ENCODE measurements at places on chromosomes 1 and 21.

- DNase-seq: no peak
Measured at GRCh38 chr1:178908358-178908757, 37.5 kb upstream of the ANGPTL1 start.

DNA sequence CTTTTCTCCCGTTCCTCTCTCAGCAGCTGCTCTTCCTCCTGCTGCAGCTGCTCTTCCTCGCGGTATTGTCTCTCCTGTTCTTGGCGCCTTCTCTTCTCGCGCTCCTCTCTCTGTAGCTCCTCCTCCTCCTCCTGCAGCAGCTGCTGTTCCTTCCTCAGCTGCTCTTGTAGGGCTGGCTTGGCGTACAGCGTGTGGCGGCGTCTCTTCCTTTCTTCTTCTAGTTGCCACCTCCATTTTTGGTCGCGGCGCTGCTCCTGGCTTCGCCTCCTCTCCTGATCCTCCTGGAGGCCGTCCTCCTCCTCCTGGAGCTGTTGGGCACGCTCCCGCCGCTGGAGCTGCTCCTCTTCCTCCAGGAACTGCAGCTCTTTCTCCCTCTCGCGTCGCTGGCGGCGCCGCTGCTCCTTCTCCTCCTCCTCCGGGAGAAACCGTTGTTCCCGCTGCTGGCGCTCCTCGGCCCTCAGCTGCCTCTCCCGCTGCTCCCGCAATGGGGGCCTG is 4.8 kb downstream of the TCHH start:
- DNase-seq: peak; percentile 19

GRCh38 chr1:201264072-201264471 is 19.2 kb upstream of the PKP1 start:
- no peak for DNase-seq

DNA sequence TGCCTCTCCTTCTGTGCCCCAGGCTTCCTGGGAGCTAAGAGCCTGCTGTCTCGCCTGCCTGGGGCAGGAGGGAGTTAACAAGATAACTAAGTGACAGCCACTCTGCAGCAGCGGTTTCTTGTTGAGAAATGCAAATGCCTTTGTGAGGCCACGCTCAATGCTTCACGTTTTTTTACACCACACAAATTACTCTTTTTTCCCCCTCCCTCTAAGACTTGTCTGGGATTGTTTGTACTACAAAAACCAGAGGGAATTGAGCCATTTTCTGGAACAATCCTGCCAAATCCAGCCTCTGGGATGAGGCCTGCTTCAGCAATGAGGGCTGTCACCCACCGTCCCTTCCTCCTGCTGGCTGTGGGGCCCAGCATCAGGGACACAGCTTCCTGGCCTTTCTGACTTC is 119.6 kb downstream of the ACTL8 start:
- no peak for DNase-seq

GRCh38 chr21:43585924-43586413 is 73.3 kb downstream of the HSF2BP start:
- DNase-seq: no peak

- DNase-seq: no peak
Measured at GRCh38 chr1:98940722-98941079, 64.0 kb downstream of the PLPPR5 start.

DNA sequence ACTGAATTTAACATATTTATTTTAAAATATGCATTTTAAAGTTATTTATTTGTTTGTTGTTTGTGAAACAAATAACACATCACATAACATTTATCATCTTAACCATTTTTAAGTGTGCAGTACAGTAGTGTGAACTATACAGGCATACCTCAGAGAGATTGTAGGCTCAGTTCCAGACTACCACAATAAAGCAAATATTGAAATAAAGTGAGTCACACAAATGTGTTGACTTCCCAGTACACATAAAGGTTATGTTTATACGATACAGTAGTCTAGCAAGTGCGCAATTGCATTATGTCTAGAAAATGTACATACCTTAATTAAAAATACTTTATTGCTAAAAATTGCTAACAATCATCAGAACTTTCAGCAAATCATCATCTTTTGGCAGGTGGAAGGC is 739.4 kb upstream of the ADGRL4 start:
- no peak for DNase-seq

DNA sequence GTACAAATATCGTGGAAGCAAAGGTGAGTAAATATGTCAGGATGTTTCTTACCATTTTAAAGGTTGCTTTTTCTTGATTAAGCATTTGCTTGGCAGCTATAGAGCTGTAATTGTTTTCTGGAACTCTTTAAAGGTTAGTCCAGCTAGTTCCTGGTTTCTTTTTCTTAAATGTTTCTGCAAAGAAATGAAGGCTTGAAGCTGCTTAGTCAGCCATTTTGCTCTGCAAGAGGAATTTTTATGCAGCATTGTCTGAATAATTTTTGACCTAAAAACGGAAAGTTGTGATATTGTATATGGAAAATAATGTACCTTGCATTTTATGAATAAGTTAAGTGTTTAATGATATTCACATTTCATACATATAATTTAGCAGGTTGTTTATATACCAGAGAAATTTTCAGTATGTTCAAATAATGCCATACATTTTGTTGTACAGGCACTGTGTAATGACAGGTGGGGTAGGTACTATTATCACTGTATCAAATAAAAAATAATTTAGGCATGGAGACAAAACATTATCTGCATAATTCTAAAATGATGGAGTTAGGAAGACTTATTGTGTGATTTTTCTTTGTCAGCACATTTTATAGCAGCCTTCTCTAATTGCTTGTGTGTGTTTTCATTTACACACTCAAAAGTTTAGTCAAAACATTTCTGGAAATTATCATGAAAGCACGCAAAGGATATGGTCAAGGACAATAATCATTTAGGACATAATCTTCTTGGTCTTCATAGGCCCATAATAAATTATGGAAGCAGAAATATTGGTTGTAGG is 624.4 kb downstream of the NCAM2 start:
- no peak for DNase-seq

GRCh38 chr1:119631086-119631432 is 17.0 kb downstream of the ZNF697 start:
- DNase-seq: no peak

- DNase-seq: no peak
Measured at GRCh38 chr1:57411262-57411661, 12.6 kb downstream of the DAB1 start.

- DNase-seq: no peak
Measured at GRCh38 chr1:176619261-176619660, 156.3 kb downstream of the PAPPA2 start.
